ENCODE measurements at places on chromosomes 5 and 9.

- DNase-seq = no peak
These were observed 284.1 kb upstream of the GRIA1 start for GRCh38 chr5:153206361-153206760.

DNA sequence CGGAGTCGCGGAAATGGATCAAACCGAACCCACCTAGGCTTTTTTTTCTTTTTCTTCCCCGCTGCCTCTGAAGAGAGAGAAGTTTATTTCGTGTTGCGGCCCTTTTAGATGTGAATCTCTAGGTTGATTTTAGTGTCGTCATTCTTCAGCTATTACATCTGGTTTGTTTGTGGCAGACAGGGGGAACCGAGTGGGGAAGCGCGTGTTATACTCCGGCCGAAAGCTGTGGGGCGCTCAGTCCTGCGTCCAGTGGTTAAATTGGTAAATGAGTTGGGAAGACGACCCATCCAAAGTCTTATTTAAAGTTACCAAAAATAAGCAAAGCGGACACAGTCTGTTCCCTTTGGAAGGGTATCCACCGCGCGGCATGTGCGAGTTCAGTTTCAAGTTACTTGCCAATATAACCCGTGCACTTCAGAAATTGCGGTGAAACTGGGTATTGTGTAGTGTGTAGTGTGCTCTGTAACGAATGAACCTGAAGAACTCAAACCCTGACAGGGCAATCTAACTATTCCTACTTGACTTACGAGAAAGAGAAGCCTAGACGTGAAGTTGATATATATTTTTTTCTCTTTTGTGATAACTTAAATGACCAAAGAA, 1.3 kb downstream of the MAN2A1 start:
- peak; percentile 23 for DNase-seq

DNA sequence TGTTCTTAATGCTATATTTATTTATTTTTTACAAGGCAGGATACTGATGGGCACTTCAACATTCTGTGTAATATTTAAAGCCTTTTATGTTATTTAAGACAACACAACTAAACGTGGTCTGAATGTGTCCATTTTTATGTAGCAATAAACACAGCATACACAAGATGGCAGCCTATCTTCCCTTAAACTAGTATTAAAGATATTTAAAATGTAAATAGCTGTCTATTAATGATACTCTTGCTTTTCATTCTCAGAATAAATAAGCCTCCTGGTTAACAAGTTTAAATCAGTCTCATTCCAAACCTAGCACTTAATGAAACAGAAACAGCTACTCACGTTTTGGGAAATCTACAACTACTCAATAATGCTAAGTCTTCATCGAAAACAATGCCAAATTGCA, 315.7 kb downstream of the MCTP1 start:
- DNase-seq = no peak

DNA sequence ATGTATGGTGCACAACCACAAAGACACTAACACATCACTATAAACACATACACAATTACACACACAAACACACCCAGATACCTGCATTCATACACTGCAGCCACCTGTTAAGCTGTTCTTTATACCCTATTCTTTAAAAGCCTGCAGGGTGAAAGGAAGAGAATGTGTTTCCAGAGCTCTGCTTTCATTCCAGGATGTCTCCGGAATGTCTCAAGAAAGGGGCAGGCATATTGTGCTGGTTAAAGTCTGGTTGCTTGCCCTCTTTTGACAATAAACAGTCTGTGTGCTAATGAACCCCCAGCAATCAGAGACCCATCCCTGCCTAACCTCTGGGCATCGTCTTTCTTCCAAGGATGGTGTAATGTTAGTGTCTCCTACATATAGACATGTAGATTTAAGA, 181.6 kb downstream of the EPB41L4A start:
- no peak for DNase-seq

DNA sequence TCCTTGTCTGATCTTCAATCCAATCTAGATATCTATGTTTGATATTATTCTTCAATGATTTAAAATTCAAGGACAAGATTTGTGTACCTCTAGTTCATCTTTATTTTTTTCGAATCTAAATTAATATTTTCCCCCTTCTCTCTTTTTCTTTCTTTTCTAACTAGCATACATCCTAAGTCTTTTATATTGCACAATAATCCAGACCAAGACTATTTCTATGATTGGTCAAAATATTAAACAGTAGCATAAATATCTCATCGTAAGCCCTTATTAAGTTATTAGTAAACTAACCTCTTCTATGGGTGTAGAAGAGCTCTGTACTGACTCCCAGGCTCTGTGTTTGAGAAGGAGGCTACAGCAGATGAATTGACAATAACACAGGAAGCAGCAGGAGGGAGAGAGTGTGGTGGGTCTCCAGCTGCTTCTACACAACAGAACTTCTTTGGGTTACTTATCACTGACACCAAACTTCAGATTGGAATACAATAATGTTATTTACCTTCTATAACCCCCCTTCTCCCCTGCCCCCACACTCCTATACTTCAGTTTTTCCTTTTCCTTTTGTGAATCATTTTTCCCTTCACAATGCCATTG, 11.9 kb upstream of the PLCXD3 start:
- DNase-seq = no peak

GRCh38 chr9:10014889-10015288, 597.9 kb downstream of the PTPRD start:
- DNase-seq = no peak

GRCh38 chr5:139251695-139252288, 41.7 kb upstream of the MATR3 start:
- DNase-seq = no peak

- DNase-seq = no peak
These were observed 184.8 kb upstream of the RASEF start for GRCh38 chr9:83247732-83248131.

GRCh38 chr5:6465831-6466790, 17.5 kb downstream of the UBE2QL1 start:
- DNase-seq = no peak

DNA sequence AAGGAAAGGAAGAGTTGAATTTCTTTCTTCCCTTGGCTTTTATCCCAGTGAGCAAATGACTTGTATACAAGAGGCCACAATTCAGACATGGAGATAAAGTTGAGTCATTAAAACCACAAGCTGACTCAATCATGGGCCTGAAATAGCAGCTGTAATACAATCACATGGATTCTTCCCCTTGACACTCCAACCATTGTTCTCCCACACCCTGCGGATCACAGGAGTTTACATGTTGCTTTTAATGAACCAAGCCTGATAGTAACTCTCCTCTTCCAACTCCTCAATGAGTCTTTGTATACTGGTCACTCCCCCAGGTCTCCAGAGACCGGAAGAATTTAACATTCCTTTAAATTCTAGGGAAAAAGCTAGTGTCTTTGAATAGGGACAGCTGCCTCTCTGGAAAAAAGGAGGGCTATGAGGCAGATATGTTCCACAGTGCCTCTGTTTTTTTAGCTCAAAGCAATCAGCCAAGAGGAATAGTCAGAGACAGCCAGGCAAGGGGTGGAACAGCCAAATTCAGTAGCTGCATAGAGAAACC, 32.4 kb downstream of the PCDHGC5 start:
- peak; percentile 35 for DNase-seq

GRCh38 chr5:135245521-135246499, 153.2 kb downstream of the MACROH2A1 start:
- no peak for DNase-seq

DNA sequence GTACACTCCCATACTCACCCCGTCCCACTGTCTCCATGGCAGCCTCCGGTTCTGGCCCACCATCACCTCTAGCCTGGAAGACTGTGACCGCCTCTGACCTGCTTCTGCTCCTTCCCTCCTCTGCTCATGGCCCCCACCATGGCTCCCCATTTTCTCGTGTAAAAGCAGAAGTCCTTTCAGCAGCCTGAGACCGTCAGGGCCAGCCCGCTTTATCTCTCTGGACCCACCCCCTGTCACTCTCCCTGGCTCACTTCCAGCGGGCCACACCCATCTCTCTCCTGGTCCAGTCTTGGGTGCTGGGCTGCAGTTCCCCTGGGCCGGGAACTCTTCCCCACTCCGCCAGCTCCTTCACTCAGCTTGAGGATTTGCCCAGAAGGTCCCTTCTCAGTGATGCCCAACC, 96.0 kb upstream of the RUFY1 start:
- DNase-seq = no peak

DNA sequence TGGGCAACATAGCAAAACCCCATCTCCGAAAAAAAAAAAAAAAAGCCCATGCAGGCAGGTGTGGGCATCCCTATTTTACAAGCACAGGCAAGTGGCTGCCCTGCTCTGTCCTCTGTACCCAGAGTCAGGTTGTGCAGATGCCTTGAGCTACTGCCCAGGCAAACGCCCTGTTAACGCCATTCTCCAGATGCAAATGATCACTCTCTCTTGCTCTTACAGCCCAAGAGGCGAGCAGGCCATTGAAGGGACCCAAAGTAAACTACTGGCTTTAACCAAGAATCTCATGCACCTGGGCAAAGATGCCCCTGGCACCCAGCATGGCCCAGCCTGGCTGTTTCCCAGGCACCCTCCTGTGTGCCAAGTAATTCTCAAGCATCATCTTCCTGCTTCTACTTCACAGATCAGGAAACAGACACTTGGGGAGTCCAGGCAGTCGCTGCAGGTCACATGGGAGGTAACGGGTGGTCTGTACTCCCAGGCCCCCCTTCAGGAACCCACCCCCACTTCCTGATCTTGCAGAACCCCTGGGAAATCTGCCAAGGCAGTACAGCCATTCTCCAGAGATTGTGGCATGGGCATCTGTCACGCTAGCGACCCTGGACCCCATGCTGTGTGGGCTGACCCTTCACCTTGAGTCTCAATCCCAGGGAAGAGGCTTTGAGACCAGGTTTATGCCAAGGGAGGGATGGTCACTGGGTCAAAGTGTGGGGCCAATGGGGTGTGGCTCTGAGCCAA, 14.2 kb downstream of the EEIG1 start:
- no peak for DNase-seq

GRCh38 chr9:2340046-2340760, 281.4 kb upstream of the VLDLR start:
- DNase-seq = no peak

GRCh38 chr5:9817819-9818218, 187.7 kb upstream of the TAS2R1 start:
- DNase-seq = no peak

DNA sequence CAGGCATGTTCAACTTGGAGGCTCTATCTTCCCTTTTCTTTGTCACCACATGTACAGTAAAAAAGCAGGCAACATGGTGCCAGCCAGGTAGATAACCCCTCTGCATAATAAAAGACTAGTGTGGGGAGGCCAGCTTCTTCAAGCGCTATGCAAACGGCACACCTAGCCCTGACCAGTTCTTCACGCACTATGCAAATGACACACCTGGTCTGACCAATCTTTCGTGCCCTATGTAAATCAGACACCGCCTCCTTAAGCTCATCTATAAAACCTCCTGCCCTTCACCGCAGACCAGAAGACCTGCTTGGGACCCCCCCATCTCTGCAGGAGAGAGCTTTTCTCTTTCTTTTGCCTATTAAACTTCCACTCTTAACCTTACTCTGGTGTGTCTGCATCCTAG, 28.1 kb upstream of the UGCG start:
- DNase-seq = no peak

DNA sequence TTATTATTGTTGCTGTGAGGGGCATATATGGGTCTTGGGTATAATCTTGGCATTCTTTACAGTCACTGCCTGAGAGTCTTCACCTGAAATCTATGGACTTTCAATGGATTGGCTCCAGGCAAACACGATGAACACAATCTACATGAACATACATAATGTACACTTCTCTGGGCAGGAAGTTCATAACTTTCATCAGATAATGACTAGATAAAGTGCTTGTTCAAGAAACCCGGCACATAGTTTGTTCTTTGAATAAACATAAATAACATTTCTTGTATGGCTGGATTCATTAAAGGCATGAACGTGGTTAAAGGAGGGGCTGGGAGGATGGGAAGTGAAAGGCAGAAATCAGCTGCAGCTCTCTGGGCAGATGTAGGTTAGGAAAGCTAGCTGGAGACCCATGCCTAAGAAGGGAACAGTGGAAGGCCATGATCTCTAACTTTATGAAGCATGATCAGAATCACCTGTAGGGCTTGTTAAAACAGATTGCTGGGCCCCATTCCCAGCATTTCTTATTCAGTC, 306.9 kb upstream of the EFNA5 start:
- no peak for DNase-seq

DNA sequence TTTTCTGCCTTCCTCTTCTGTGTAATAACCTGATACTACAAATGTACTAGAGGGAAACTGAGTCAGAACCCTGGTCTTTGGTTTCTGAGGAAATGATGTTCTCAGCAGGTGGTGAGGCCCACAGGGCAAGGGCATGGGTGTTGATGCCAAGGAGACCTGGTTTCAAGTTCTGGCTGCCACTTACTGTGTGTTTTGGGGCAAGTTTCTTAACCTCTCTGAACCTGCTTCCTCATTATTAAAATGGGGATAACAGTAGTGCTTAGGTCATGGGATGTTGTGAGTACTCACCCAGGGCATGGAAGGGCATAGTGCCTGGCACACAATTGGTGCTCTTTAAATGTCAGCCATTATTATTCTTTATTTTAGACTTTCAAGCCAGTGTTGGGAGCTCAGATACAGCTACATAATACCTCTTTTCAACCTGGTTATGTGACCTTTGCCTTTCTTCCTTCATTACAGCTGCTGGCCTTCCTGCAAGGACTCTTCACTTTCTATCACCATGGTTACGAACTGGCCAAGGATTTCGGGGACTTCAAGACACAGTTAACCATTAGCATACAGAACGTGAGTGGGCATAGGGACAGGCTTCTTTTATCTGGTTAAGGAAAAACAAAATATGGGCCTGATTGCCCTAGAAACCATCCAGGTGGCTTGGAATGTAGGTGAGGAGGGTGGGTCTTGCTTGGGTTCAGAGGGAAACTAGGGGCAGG, 131.5 kb downstream of the ARHGAP26 start:
- DNase-seq = no peak

GRCh38 chr9:19754921-19755320, 33.9 kb downstream of the SLC24A2 start:
- DNase-seq = no peak

DNA sequence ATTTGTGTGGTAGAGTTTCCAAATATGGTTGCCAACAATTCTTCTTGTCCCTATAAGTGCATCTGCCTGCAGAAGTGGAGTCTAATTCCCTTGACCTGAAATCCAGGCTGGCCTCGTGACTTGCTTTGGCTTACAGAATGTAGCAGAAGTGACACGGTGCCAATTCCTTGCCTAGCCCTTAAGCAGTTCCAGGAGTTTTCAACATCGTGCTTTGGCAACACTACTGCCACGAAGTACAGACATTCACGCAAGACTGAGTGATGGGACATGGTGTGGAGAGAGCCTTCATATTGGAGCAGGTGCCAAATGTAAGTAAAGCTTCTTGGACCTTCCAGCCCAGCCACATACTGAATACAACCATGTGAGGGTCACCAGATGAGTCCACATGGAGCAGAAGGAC, 92.9 kb upstream of the NEK6 start:
- no peak for DNase-seq
